Thymus (tissue), 14 donors: ENCODE measurements at places on chromosomes 2 and 18. TPM values are rescaled to one million over a fixed set of nuclear protein-coding genes. Genes with fewer than 3 reads are reported as not detected.

The FOXI3 gene
- total RNA-seq, result 0.05 TPM

The DSC2 gene
- total RNA-seq, result 11.1 TPM

The SERPINB10 gene
- total RNA-seq, result 1.7 TPM

The DYNC1I2 gene
- 77.2 TPM for total RNA-seq

The MEIS1 gene
- 9.8 TPM for total RNA-seq

The PIKFYVE gene
- total RNA-seq, result 25.7 TPM

The AKAIN1 gene
- 0.14 TPM for total RNA-seq

The GPR39 gene
- 0.09 TPM for total RNA-seq

The STARD6 gene
- 0.09 TPM for total RNA-seq

The CNTNAP5 gene
- 0.14 TPM for total RNA-seq

The DSG2 gene
- total RNA-seq, result 16.0 TPM

The FAM228A gene
- 0.66 TPM for total RNA-seq

The VIT gene
- 0.19 TPM for total RNA-seq

DNA sequence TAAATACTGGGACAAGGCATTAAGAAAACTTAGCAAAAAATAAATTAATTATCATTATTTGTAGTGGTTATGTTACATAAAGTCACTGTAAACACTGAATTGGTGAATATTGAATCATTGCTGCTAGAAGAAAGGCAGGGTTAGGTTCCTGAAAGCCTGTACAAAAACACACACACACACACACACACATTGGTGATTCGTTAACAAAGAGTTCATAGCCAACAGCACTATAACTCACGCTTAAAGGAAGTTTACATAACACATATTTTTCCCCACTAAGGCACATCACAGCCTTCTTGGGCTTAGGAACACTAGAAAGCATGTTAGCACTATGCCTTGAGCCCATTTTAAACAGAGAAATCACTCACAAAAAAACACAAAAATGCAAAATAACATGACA is 690.0 kb upstream of the PIK3C3 start:
- H3K4me1 ChIP-seq, result no peaks in the 10 kb centered on the region
- H3K36me3 ChIP-seq, result no peaks in the 10 kb centered on the region
- H3K27me3 ChIP-seq, result no peaks in the 10 kb centered on the region
- no peak overlapping the region for H3K27ac ChIP-seq

DNA sequence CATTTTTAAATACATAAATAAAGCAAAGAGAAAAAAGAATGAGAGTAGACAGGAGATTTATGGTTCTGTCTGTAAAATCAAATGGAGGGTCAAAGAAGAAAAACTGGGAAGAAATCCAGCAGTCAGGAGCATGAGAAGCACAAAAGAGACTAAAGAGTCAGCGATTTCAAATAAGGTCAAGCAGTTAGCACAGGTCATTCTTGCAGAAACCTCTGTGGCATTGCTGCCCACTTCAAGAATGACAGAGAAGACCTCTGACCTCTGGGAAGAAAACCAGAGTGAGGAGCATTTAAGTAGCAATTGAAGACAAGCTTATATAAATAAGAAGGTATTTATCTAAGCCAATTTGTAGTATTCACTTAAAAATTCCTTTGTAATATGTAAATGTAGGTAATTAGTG is 172.0 kb upstream of the SPOPL start:
- H3K4me1 ChIP-seq, result no peaks in the 10 kb centered on the region
- H3K4me3 ChIP-seq, result no peak overlapping the region
- no peaks in the 10 kb centered on the region for H3K27me3 ChIP-seq
- H3K36me3 ChIP-seq, result no peaks in the 10 kb centered on the region
- DNase-seq, result no peak

DNA sequence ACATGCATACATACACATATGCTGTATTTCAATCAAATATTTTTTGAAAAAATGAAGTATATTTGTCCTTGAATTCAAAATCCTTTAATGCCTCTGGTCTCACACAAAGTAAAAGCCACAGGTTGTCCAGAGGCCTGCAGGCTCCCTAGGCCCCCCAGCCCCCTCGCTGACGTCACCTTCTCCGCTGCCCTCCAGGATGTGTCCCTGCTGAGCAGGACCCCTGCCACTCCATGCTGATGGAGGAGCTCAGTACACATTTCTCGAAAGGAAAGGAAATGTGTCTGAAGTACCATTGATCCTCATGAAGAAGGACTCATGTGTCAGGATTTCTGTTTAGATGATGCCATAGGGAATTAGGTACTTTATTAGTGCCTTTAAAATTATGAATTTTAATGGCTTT is 212.1 kb downstream of the LDLRAD4 start:
- no peak overlapping the region for H3K27ac ChIP-seq
- no peaks in the 10 kb centered on the region for H3K27me3 ChIP-seq
- peaks cover 19% of the 10 kb centered on the region for H3K4me1 ChIP-seq
- no peak for DNase-seq

DNA sequence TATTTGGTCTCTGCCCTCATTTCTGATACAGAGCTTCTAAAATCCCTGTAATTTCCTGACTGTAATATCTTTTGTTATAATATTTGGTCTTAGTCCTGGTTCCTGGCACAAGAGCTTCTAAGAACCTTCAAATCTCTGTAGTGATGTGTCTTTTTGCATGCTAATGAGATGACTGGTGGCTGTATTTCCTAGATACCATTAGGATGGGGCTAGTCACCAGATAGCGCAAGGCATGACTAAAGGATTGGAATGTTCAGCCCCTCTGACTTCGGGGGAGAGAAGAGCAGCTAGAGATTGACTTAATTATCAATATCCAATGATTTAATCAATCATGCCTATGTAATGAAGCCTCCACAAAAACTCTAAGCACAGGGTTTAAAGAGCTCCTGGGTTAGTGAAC is 620.8 kb upstream of the ACVR2A start:
- no peaks in the 10 kb centered on the region for H3K4me1 ChIP-seq
- no peak overlapping the region for H3K4me3 ChIP-seq
- H3K27ac ChIP-seq, result no peak overlapping the region
- DNase-seq, result no peak
- H3K27me3 ChIP-seq, result no peaks in the 10 kb centered on the region
- H3K36me3 ChIP-seq, result no peaks in the 10 kb centered on the region

GRCh38 chr2:196798980-196799379 is 503 bp downstream of the GTF3C3 start:
- H3K27ac ChIP-seq, result peak overlapping the region; percentile 95
- no peaks in the 10 kb centered on the region for H3K27me3 ChIP-seq

- H3K27ac ChIP-seq, result no peak overlapping the region
- H3K4me1 ChIP-seq, result no peaks in the 10 kb centered on the region
- H3K27me3 ChIP-seq, result no peaks in the 10 kb centered on the region
- DNase-seq, result no peak
Observed at GRCh38 chr2:174445248-174445647, 41.6 kb downstream of the GPR155 start.

- H3K27me3 ChIP-seq, result no peaks in the 10 kb centered on the region
- no peak overlapping the region for H3K27ac ChIP-seq
- no peaks in the 10 kb centered on the region for H3K36me3 ChIP-seq
- no peak overlapping the region for H3K4me3 ChIP-seq
Observed at GRCh38 chr2:28610583-28611201, 114.8 kb downstream of the PLB1 start.

DNA sequence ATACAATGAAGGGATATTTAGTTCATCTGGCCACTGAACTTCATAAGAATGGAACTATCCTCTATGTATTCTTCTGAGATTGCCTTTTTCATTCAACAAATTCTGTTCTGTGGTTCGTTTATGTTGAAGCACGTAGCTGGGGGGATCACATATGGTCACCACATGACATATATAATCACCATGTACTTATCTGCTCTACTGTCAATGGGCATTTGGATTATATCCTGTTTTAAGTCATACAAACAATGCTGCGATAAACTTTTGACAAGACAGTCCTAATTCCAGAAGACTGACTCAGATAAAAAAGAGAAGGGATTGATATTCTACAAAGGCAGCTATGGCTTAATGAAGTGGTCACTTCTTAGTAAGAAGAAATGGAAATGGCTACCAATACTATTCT is 116.0 kb upstream of the CCDC195 start:
- H3K27ac ChIP-seq, result no peak overlapping the region
- no peaks in the 10 kb centered on the region for H3K4me1 ChIP-seq
- H3K27me3 ChIP-seq, result no peaks in the 10 kb centered on the region

- no peaks in the 10 kb centered on the region for H3K36me3 ChIP-seq
- H3K4me3 ChIP-seq, result no peak overlapping the region
- DNase-seq, result no peak
- H3K4me1 ChIP-seq, result no peaks in the 10 kb centered on the region
- H3K27ac ChIP-seq, result no peak overlapping the region
Observed at GRCh38 chr2:159022019-159022418, 53.6 kb downstream of the TANC1 start.

DNA sequence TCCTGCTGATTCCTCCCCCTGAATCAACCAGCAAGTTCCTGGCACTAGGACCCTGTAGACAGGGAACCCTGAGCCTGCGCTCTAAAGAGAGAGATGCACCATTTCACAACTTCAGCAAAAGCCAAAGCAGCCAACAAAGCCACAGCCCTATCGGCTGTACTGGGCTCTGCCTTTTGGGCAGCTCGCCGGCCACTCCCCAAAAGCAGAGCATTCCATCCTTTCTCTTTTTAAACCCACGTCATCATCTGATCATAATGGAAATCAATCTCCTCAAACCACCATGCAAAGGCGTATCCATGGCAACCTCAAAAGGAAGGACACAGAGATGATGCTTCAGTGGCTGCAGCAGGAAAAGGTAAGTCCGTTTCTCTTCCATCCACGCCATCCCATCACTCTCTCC is 5.3 kb upstream of the DCTN1 start:
- peaks cover 5% of the 10 kb centered on the region for H3K4me1 ChIP-seq
- H3K27ac ChIP-seq, result no peak overlapping the region
- no peak overlapping the region for H3K4me3 ChIP-seq
- DNase-seq, result no peak

GRCh38 chr2:138713069-138713496 is 67.1 kb downstream of the NXPH2 start:
- H3K27me3 ChIP-seq, result no peaks in the 10 kb centered on the region
- no peak overlapping the region for H3K27ac ChIP-seq
- no peak overlapping the region for H3K4me3 ChIP-seq
- H3K36me3 ChIP-seq, result no peaks in the 10 kb centered on the region

DNA sequence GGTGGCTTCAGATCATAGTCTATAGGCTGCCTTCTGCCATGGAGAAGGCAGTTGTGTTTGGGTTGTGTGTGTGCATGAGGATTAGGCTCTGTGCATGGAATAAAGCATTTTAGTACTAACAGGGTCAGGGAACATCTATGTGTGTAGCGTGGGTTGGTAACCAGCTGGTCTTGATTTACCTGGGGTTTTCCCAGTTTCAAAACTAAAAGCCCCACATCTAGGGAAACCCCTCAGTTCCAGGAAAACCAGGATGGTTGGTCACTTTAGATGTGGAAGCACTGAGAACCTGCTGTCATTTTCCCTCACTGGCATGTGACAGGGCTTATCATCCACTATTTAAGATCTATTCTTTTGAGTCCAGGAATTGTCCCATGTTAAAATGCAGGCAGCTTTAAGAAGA is 116.3 kb downstream of the POLE4 start:
- no peaks in the 10 kb centered on the region for H3K4me1 ChIP-seq
- no peak overlapping the region for H3K4me3 ChIP-seq
- DNase-seq, result no peak
- no peaks in the 10 kb centered on the region for H3K36me3 ChIP-seq

GRCh38 chr18:12639990-12640880 is 17.7 kb downstream of the SPIRE1 start:
- no peaks in the 10 kb centered on the region for H3K27me3 ChIP-seq
- no peaks in the 10 kb centered on the region for H3K4me1 ChIP-seq
- no peaks in the 10 kb centered on the region for H3K36me3 ChIP-seq
- H3K4me3 ChIP-seq, result no peak overlapping the region
- no peak for DNase-seq

GRCh38 chr18:67243799-67244587 is 272.5 kb downstream of the DSEL start:
- no peaks in the 10 kb centered on the region for H3K36me3 ChIP-seq
- H3K27ac ChIP-seq, result no peak overlapping the region
- H3K27me3 ChIP-seq, result no peaks in the 10 kb centered on the region
- peak; percentile 22 for DNase-seq
- no peak overlapping the region for H3K4me3 ChIP-seq

DNA sequence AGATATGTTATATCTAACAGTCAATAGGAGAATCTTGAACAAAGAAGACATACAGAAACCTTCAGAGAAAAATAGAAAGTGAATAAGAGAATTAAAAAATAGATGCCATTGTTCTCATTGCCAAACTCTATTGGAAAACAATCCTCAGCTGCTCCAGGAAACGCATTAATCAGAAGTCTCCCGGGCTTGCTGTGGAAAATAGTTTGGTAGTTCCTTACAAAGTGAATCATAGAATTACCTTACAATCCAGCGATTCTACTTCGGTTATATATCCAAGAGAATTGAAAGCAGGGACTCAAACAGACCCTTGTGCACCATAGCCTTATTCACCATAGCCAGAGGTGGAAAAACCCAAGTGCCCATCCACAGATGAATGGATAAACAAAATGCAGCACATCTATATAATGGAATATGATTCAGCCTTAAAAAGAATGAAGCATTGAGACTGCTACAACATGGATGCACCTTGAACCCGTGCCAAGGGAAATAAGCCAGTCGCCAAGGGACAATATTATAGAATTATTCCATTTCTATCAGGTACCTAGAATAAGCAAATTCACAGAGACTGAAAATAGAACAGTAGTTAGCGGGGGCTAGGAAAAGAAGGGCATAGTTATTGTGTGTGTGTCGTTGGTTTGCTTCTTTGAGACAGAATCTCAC is 21.9 kb upstream of the CHRNA1 start:
- no peaks in the 10 kb centered on the region for H3K27me3 ChIP-seq
- H3K4me3 ChIP-seq, result no peak overlapping the region
- DNase-seq, result no peak
- no peak overlapping the region for H3K27ac ChIP-seq
- H3K4me1 ChIP-seq, result peaks cover 21% of the 10 kb centered on the region
- H3K36me3 ChIP-seq, result no peaks in the 10 kb centered on the region

DNA sequence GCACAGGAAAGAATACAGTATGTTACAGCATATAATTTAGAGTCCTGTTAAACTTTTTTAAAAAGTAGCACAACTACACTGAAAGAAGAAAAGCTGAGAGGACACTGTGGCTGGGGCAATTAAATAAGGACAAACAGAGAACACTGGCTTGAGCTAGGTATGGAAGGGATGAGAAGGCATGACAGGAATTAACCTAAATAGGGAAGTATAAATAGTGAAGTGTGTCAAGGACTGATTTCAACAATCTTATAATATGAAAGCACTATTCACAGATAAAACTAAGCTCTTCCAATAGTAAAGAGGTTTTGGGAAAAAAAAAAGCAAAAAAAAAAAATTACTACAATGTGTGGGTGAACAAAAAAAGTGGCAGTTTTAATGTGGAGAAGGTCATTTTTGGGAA is 45.5 kb downstream of the PPP3R1 start:
- H3K36me3 ChIP-seq, result peaks cover 8% of the 10 kb centered on the region
- no peaks in the 10 kb centered on the region for H3K27me3 ChIP-seq
- peaks cover 8% of the 10 kb centered on the region for H3K4me1 ChIP-seq
- DNase-seq, result no peak
